ENCODE measurements at places on chromosomes 6 and 20.

DNA sequence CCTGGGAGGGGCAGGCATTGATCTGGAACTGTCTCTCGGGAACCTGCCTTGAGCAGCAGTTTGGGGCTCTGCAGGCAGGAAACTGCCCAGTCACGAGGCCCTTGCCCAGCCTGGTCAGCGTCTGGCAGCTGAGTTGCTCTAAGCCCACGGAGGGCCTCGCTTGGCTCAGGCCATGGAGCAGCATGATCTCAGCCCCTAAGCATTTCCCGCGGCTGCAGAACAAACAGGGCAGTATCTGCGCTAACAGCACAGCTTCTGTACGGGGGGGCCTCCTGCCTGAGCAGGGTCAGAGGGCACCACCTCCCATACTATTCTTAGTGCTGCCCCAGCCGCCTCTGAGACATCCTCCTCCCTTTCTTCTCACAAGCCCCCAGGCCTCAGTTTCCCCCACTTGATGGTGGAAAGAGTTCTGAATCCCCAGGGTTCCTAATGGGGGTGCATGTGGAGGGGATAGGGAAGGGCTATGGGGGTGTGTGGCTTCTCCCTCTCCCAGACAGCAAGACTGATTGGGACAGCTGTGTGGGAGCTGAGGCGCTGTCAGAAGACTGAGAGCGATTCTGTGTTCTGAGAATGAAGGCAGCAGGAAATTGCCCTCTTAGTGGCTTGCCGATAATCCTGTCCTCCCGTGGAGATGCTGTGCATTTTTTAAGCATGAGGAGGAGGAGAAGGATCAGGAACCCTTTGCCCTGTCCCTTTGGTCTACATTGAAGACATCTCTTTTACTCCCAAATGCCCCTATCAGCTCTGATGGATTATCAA lies 46.4 kb downstream of the MOCS1 start:
- DNase-seq, result peak; percentile 65

GRCh38 chr20:5526516-5526915 lies 209.8 kb upstream of the PROKR2 start:
- DNase-seq, result no peak

- DNase-seq, result no peak
Measured at GRCh38 chr6:169555971-169556617, 145.7 kb downstream of the WDR27 start.

DNA sequence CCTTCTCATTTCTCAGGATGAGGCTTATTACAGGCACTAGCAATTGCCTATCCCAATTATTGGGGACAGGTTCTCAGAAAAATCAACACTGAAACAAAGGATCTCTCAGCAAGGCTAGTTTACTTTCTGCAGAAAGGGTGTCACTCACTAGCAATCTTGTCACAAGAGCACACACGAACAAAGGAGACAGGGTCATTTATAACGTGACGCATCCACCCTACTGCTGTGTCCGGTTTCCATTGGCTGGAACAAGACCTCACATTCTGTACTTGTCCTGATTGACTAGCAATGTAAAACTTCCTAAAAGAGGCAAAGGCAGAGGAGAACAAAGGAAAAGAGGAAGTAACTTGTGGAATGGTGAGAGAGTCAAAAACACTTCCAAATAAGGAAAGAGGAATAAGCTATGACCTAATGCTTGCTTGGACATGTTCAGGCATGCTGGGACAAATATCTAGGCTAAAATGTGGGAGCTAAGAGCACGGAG lies 160.2 kb upstream of the STXBP5 start:
- no peak for DNase-seq

- no peak for DNase-seq
Measured at GRCh38 chr20:2759603-2760296, 40.7 kb downstream of the CPXM1 start.

GRCh38 chr6:78554341-78554740 lies 313.0 kb upstream of the IRAK1BP1 start:
- DNase-seq, result no peak

DNA sequence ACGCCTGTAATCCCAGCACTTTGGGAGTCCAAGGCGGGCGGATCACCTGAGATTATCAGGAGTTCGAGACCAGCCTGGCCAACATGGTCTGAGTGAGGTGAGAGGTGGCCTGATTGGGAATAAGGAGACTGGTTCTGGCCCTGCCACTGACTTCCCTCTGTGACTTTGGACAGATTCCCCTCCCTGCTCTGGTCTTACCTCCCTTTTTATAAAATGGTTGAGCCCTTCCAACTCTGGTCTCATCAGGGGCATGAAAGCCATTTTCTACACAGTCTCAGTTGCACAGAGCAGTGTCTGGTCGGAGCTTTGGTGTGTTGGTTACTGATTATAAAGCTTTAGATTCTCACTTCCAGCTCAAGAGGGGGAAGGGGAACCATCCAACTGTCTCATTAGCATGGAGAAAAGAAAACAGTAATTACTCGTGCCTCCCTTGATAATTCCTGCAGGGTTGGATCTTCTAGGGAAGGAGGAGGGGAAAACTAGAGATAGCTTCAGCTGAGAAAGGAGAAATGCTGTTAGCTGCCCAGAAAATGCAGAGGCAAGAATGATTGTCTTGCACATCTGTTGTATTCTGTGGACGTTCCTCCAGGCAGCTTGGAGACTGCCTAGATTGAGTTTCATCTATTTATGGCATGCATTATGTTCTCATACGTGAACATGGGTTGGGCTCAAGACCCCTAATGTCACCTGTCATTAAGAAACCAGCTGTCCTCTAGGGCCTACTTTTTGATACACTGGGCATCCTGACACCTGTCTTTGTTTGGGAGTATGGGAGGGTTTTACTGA lies 30.4 kb downstream of the RALY start:
- no peak for DNase-seq

DNA sequence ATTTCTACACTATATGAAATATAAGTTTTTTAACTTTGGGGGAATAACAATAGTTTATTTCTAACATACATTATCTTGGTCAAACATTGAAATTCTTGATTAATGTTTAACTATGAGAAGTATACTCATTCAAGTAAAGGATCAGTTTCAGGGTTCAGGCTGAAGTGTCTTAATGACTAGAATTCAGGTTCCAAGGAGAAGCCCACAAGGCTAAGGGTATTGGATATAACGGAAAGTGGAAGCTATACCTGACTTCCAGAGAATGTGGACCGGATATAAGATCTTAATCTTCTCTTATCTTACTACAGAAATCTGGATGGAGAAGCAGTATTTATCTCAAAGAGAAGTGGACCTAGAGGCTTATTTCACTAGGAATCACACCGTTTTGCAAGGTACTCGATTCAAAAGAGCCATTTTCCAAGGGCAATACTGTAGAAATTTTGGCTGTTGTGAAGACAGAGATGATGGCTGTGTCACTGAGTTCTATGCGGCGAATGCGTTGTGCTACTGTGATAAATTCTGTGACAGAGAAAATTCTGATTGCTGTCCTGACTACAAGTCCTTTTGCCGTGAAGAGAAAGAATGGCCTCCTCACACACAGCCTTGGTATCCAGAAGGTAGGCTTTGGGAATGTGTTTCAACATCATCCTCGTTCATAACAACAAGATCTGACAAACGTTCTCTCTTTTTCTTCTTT lies at the start of gene TINAG:
TSS of gene TINAG (plus strand) at position 153 of the 697 bp plus-strand sequence. CDS start at position 263, 110 bp downstream.
- DNase-seq, result no peak

- DNase-seq, result no peak
Measured at GRCh38 chr20:58202044-58202443, 26.4 kb downstream of the ANKRD60 start.

GRCh38 chr6:80991316-80991715 lies 761.2 kb downstream of the TENT5A start:
- no peak for DNase-seq

DNA sequence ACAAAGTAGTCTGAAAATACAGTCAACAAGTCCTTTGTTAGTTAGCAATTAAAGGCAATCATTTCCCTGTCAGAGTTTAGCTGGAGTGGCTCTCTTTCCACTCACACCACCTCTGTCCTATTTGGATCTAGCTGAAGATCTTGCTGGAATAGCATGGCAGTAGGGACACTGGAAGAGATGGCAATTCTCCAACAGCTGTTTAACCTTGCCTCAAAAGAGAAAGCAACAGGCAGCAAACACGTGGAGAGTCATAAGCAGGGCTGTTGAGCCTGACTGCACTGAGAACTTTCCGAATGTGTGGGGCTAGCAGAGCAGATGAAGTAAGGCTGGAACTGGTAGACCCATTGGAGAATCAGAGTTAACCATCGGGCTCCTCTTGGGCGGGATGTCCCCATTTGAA lies 38.0 kb upstream of the PRSS35 start:
- no peak for DNase-seq

DNA sequence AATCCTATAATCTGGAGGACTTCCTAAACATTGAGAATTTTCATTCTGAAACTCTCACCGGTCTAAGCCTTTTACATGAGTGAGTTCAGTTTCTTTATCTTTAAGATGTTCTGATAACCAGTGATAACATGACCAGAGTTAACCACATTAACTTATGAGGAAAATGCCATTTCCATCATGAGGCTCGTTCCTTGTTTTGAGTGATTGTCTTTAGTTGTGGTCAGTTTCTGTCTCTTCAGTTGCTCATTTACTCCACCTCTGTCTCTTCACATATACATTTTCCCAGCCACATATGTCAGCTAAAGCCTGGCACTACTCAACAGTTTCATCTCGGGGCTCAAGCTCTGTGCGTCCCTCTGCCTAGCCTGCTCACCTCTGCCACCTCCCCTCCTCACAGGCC lies 70.4 kb downstream of the JAG1 start:
- no peak for DNase-seq

DNA sequence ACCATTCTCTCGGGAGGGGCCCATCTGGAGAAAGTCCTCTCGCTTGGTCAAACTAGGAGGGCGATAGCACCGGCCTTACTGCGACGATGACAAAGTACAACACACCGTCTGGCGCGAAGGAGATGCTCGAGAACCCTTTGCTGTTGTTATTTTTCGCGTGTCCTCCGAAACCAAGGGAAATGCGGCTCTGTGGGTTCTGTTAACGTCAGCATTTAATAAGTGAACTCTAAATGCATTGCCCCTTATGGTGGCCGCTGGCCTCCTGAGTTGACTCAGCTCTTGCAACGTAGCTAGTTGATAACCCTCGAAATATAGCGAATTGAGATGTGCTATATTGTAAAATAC lies 577 bp upstream of the SCAND1 start:
- DNase-seq, result no peak

DNA sequence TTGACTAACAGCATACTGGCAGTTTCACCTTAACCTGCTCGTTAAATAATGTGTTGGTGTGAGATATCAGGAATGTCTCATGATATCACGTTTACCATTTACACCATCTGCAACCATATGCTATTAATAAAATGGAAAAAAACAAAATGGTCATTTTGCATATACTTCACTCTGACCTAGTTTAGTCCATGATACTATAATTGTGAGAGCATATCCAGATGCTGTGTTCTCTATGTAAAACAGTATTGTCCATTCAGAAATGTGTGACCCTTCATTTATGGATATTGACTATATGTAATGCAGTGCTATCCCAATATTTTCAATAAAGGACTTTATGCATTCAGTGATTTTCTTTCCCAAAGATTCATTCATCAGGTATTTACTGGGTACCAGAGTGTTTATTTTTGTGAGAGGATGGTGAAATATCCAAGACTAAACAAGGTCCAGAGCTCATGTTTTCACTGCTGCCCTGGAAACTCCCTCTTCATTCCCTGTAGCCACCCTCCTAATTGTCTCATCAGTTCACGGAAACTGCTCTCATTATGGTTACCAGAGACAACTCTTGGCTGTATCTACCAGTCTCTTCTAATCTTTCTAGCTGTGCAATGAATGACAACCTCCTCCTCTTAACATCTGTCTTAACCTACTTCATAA lies 25.7 kb upstream of the HINT3 start:
- no peak for DNase-seq

DNA sequence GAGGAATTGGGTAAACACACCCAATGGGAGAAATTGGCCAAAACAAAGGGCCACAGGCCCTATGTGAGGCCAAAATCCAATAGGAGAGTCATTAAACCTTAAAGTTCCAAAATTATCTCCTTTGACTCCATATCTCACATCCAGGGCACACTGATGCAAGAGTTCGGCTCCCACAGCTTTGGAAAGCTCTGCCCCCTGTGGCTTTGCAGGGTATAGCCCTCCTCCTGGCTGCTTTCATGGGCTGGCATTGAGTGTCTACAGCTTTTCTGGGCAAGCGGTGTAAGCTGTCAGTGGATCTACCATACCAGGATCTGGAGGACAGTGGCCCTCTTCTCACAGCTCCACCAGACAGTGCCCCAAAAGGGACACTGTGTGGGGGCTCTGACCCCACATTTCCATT lies 160.5 kb downstream of the ADGRG6 start:
- no peak for DNase-seq

DNA sequence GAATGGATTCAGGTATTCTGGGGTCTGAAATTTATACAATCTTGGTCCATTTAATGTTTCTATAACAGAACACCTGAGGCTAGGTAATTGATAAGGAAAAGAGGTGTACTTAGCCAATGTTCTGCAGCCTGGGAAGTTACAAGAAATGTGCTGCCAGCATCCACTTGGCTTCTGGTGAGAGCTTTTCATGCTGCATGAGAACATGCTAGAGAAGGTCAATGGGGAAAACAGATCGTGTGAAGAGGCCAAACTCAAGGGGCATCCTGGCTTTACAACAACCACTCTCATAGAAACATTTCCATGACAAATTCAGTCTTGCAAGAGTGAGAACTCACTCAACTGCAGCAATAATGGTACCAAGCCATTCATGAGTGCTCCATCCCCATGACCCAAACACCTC lies 16.8 kb downstream of the IL22RA2 start:
- DNase-seq, result no peak

Data from amygdala (tissue), 56 donors.